ENCODE measurements at places on chromosomes 7 and 10.

DNA sequence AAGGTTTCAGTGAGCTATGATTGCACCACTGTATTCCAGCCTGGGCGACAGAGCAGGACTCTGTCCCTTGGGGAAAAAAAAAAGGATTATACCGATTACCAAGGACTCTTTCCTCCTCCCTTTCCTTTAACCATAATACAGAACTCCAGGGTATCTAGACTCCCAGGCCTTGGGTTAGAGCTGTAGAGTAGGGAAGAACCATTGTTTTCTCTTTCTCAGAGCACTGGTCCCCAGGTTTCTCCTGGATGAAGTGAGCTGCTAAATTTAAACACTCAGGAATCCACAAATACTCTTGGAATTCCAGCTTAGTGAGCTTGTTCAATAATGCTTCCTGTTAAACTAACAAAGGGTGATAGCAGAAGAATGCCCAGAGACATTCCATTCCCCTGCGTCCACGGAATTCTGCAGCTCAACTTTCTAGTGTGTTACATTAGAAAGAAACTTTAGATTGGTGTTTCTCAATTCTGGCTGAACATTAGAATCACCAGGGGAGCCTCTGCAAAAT lies 14.6 kb upstream of the RPEL1 start:
- no peak for DNase-seq

GRCh38 chr7:90877201-90877600 lies 281.1 kb downstream of the CDK14 start:
- DNase-seq: no peak

DNA sequence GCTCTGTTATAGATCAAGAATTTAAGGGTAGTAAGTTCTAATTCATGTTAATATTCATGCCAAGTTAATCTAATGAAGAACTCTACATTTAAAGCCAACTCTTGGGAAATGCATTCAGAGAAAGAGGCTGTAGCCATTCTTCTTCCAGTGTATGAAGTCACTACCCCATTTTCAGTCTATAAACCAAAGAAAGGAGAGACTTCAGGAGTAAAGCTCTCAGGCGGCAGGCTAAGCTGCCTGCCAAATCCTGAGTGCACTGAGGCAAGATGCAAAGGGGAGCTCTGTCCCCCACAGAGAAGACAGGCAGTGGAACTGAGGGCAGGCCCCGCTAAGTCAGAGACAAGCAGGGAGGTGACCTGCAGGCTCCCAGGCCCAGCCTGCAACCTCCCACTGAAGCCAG lies 41.5 kb downstream of the SLIT1 start:
- no peak for DNase-seq

- DNase-seq: no peak
Observed at GRCh38 chr10:86233131-86233530, 133.5 kb downstream of the GRID1 start.

DNA sequence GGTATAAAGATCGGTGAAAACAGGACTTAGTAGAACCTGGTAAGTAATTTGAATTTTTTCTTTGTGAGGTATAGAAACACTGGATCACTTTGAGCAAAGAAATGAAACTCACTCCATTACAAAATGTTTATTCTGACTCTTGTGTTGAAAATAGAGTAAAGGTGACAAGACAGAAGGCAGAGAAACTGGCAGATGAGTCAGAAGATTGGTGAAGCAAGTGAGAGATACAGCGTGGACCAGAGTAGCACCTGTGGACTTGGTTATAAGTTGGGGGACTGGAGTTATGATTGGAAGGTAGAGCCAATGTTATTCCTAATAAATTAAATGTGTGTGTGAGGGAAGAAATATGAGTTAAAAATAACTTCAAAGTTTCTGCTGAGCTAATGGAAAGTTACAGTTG lies 620.9 kb downstream of the ZWINT start:
- DNase-seq: no peak

GRCh38 chr7:140888087-140888486 lies 36.6 kb downstream of the BRAF start:
- DNase-seq: no peak

Measured in stimulated activated CD4-positive, alpha-beta T cell treated with anti-CD3 and anti-CD28 coated beads, Interleukin-12 subunit alpha, Interleukin-12 subunit beta, amount 100 ng/mL, for 24 hours (primary cell).